ENCODE measurements at places on chromosomes 16 and 17.

DNA sequence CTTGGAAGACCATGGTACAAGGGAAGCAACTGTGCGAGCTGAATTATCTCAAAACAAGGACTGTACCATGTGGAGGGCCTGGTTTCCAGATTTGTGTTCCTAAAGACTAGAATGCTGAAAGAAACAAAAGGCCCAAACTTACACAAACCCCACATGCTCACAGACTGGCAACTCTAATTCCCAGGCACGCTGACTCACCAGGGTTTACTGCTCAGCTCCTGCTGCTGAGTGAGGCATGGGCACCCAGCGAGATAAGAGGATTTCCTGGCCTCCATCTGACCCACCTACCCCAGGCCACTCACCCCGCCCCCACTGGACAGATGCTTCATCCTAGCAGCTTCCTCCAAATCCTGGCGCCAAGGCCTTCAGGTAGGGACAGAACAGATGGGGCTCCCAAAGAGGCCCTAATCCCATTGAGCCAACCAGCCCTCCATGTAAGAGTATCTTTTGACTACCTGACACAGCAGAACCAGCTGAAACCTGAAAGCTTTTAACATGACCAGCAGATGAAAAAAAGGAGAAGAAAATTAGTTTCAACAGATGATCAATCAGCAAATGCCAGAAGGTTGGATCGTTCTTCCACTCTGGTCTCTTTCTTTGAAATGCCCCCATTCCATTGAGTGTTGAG, 33.9 kb downstream of the DCUN1D3 start:
- DNase-seq, result no peak

DNA sequence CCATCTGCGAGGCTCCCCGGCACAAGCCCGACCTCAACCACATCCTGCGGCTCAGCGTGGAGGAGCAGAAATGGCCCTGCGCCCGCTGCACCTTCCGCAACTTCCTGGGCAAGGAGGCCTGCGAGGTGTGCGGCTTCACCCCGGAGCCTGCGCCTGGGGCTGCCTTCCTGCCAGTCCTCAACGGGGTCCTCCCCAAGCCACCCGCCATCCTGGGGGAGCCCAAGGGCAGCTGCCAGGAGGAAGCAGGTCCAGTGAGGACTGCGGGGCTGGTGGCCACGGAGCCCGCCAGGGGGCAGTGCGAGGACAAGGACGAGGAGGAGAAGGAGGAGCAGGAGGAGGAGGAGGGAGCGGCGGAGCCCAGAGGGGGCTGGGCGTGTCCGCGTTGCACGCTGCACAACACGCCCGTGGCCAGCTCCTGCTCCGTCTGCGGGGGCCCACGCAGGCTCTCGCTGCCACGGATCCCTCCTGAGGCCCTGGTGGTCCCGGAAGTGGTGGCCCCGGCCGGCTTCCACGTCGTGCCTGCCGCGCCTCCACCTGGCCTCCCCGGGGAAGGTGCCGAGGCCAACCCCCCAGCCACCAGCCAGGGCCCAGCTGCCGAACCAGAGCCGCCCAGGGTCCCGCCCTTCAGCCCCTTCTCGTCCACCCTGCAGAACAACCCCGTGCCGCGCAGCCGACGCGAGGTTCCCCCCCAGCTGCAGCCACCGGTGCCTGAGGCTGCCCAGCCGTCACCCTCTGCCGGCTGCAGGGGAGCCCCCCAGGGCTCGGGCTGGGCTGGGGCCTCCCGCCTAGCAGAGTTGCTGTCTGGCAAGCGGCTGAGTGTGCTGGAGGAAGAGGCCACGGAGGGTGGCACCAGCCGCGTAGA, 13.1 kb upstream of the PRR35 start:
- peak; percentile 78 for DNase-seq

GRCh38 chr17:76511668-76512365, 10.6 kb upstream of the RHBDF2 start:
- no peak for DNase-seq

- no peak for DNase-seq
Measured at GRCh38 chr16:31354394-31355291, at the start of gene ITGAX. Gene ITGAX, plus strand, starts transcription at chr16:31355176. Its CDS starts 79 bp downstream, at chr16:31355255.
